Vagina (tissue), 2 donors: ENCODE measurements at places on chromosomes 3 and 15.

DNA sequence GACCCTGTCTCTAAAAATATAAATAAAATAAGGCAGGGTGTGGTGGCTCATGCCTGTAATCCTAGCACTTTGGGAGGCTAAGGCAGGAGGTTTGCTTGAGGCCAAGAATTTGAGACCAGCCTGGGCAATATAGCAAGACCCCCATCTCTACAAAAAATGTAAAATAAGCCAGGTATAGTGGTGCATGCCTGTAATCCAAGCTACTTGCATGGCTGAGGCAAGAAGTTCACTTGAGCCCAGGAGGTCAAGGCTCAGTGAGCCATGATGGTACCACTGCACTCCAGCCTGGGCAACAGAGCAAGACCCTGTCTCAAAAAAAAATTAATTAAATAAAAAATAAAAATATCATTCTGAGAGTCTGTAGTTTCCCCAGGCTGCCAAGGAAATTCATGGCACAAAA is 4.1 kb upstream of the JAGN1 start:
- no peak for DNase-seq

DNA sequence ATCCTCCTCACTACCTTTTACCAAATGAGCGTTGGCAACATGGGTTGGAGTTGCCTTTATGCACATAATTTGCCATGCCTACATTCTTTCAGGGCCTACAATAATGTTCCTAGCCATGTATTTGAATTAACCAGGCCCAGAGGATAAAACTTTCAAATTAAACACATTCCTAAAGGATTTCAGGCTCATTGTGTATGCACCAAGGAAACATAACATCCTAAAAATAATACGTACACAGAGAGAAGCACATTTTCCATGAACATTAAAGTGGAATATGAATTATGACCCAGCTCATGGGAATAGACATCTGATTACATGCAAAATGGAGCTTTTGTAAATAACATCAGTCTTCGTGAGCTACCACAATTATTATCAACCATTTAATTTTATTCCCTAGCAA is 203.3 kb downstream of the RORA start:
- DNase-seq, result no peak

DNA sequence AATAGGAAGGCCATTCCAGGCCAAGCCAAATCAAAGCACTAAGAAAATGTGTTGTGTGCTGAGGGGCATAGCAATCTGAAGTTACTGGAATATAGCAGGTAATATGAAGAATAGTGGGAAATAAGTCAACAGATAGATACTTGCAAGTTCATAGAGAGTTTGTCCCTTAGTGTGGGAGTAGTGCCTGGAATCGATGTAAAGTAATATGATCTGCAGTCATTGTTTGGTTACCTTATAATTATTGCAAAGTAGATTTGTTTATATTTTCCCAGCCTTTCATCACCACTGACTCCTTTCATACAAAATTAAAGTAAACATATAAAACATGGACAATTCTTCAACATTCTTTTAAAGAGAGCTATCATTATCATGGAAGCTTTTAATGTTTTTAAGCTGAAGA is 420.9 kb upstream of the NECTIN3 start:
- no peak for DNase-seq

DNA sequence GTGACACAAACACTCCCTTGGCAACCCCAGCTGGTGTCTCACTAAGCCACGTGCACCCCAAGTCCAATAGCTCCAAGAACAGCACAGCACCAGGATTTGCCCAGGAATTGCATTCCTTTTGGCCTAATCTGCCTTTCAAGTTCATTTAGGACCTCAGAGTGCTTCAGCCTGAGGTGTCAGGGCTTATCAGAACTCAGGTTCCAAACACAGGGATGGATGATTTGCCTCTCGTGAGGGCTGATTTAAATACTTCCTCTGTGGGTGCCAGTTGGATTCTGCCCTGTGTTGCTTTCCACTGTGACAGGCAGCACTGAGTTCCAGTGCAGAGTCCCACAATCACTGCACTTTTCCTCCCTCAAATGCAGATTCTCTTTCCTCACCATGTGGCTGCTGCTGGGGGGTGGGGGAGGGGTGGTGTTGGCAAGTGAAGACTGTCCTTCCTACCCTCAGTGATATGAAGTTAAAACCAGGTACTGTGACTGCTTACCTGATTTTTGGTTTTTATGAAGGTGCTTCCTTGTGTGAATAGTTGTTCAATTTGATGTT is 204.3 kb upstream of the STAC start:
- DNase-seq, result no peak

DNA sequence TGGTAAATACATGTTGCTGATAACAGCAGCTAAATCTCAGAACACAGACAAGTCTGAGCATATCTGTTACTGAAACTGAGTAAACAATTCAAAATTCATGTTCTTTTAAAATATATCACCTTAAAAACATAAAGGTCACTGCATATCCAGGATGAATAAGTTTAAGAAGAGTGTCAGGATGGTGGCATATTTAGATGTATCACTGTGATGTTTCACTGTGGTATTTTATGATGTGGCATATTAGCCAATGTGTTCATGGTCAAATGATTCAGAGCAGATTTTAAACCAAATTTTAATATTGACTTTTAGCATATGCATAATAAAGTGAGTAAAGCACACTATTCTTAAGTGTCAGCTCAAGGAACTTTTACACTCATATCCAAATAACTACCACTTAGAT is 346.4 kb upstream of the DPPA4 start:
- no peak for DNase-seq

- DNase-seq, result no peak
These were observed 50.5 kb upstream of the PLCL2 start for GRCh38 chr3:16834214-16834613.
